Right ventricle myocardium inferior (tissue), 1 donor: ENCODE measurements at places on chromosomes 5 and 9. TPM values are rescaled to one million over a fixed set of nuclear protein-coding genes. Genes with fewer than 3 reads are reported as not detected.

SH3TC2 gene
- 14.6 TPM for total RNA-seq

TTC39B gene
- total RNA-seq = 1.9 TPM

MELK gene
- total RNA-seq = 0.76 TPM

VCP gene
- 258 TPM for total RNA-seq

PCDHA7 gene
- total RNA-seq = not detected

CDH12 gene
- not detected for total RNA-seq

CD72 gene
- 0.89 TPM for total RNA-seq

SGCD gene
- total RNA-seq = 75.2 TPM

FAM221B gene
- not detected for total RNA-seq

PCSK5 gene
- 4.5 TPM for total RNA-seq

ABCA2 gene
- 28.2 TPM for total RNA-seq

PTPN3 gene
- 46.7 TPM for total RNA-seq

GNA14 gene
- 2.6 TPM for total RNA-seq

RORB gene
- 5.6 TPM for total RNA-seq

MARVELD2 gene
- total RNA-seq = 1.5 TPM

STRBP gene
- total RNA-seq = 21.6 TPM

GPR150 gene
- total RNA-seq = not detected

CNTLN gene
- 3.8 TPM for total RNA-seq
